ENCODE measurements at places on chromosomes 7 and 10.

DNA sequence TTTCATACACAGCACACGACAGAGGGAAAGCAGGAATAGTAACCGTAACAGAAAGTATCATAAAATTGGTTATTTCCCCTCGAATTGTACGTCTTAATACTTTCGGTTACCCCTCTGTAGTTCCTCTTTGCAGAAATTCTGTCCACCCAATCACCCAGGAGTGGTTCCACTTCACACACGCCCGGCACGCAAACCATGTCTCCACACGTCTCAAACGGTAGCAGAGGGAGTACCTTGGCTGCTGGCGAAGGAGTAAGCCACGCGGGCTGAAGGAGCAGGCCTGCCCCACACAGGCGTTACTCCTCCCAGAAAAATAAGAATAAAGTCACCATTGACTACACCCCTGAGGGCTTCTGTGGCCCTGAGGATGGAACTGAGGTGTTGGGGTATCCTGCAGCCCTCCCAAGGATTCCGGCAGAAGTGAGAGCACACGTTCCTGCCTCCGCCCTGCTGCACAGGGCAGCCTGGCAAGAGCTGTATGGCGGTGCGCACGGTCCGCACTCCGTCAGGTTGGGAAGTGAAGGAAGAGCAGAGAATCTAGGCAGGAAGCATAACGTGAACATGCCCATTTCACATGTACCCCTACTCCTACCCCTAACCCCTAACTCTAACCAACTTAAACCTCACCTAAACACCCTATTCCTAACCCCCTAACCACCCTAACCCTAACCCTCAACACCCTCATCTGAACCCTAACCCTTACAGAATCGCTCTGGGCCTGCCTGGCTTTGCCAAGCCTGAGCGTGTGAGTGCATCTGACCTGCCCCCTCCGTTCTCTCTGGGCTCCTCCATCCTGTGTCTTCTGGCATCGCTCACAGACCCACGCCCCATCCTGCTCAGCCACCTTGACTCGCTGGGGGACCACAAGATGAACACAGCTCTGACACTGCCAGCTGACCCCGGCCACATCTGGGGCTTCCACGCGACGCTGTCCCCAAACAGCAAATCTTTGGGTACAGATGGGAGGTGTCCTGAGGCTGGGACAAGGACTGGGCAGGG, 18.2 kb downstream of the GPR146 start:
- no peak for DNase-seq

DNA sequence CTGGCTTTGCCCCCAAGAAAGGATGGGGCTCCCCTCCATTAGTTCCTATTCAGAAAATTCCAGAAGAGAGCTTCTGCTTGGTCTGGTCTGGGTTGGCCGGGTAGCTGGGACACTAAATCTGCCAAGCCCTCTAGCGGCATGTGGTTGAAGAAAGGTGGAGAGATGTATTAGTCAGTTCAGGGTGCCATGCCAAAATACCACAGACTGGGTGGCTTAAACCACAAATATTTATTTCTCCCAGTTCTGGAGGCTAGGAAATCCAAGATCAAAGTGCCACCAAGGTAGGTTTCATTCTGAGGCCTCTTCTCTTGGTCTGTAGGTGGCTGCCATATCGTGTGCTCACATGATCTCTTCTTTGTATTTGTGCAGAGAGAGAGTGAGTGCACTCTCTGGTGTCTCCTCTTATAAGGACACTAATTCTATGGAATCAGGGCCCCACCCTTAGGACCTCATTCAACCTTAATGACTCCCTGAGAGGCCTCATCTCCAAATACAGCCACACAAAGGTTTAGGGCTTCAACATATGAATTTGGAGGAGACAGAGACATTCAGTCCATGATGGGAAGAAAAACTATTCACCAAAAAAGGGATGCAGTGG, 38.7 kb upstream of the MTPAP start:
- no peak for DNase-seq

DNA sequence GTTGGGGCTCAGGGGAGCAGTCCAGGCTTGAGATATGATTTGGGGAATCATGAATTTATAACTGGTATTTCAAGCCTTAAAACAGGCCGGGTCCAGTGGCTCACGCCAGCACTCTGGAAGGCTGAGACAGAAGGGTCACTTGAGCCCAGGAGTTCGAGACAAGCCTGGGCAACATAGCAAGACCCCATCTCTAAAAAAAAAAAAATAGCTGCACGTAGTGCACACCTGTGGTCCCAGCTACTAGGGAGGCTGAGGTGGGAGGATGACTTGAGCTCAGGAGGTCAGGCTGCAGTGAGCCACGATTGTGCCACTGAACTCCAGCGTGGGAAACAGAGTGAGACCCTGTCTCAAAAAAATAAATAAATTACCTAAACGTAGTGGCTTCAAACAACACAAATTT, 81.7 kb upstream of the GTF2I start:
- DNase-seq: no peak

DNA sequence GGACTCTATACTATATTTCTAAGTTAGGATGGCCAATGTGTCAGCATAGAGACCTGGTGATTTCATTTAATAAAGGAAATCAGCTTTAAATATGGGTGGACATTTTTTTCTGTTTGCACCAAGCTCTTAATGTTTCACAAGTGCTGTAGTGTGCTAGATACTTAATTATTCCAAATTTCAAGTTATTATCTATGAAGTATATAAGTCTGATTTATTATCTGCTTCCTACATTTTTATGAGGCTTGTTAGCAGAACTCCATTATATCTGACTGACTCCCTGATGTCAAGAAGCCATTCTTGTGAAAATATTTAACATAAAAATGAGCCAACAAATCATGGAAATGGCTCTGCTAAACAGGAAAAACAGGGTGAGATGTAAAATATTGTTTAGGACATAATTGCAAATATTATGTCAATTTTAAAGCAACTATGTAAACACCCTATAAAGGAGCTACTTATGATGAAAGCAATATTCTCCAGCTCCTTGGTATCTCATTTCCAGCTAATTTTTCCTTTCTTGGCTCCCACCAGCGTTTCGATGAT, 1415.2 kb downstream of the GATA3 start:
- no peak for DNase-seq

DNA sequence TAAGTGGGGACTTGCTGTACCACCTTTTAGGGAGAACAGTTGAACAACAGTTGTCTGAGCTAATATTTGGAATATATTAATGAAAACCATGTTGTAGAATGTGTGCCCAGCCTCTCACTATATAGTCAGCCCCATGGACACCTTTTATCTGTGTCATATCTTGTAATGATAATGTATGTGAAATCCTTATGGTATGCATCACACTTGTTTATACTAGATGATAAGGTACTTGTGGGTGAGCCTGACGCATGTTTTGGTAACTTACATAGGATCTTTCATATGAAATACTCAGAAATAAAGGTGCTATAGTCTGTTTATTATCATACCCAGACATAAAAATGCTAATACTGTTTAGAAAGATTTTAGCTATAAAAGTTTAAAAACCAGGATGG, 32.8 kb downstream of the CAMK1D start:
- DNase-seq: no peak

DNA sequence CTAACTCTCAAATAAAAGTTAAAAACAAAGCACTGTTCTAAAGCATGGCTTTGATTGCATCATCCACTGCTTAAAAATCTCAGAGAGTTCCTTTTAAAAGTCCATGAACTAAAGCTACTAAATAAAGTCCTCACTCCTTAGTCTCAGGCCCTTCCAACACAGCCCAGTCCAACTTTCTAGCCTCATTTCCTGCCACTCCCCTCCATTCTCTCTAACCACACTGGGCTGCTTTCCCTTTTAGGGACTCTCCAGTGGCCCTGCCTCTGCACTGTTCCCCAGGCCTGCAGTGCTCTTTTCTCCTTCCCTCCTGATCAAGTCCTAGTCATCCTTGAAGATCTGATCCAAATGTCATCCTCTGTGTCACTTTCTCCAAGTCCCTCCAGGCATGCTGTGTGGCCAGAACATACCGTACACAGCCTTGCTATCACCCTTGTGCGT, 56.9 kb upstream of the PPP1R3C start:
- DNase-seq: no peak

- DNase-seq: no peak
These were observed 8.6 kb upstream of the GRID1 start for GRCh38 chr10:86375204-86375603.

- peak; percentile 75 for DNase-seq
These were observed 918 bp downstream of the DBNL start for GRCh38 chr7:44045226-44046014.

- DNase-seq: no peak
These were observed 223.7 kb downstream of the MAD1L1 start for GRCh38 chr7:2008936-2009540.

DNA sequence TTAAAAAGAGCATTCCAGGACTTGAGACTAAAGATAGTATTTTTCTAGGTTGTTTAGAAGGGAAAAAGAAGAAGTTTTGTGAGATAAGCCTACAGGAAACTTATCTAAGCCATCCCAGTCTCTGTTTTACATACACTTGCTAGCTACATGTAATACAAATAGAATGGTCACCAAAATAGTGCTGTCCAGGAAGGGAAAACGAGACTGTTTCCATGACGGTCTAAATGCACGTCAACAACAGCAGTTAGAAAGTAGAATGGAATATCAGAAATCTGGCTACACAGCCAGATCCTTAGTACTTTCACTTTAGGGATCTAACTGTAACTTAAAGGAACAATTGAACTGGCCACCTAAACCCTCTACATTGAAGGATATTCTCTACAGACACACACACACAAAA, 117.6 kb downstream of the TSPAN12 start:
- no peak for DNase-seq

DNA sequence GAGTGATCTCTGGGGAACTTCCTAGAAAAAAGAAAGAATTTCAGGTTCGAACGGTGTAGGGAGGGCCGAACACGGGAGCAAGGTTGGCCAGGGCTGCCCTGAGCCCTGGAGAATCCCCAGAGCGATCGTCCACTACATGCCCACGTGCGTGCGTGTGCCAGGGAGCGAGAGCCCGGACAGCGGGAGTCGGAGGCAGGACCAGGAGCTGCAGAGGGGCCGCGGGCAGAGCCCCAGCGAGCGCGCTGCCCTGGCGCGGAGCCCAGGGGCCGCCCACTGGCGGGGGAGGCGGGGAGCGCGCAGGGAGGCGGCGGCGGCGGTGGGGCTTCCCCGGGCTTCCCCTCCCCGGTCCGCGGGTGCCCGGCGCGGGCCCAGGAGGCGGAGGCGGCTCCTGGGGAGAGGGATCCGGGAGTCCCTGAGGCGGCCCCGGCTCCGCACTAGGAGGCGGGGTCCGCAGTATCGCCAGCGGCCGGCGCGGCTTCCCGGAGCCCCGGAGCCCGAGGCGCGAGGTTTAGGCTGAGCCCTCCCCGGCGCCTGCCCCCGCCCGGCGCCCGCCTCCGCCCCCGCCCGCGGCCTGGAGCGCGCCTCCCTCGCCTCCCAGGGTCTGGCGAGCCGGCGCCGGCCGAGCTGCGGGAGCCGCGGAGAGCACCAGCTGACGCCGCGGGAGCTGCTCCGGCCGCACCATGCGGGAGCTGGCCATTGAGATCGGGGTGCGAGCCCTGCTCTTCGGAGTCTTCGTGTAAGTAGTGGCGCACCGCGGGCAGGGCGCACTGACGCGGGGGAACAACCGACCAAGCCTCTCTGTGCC, at the start of gene PLPP4:
Gene PLPP4, plus strand, starts transcription at position 602 of the 805 bp plus-strand sequence. Its CDS starts 79 bp downstream, at position 681.
- DNase-seq: peak; percentile 61

GRCh38 chr7:50926049-50926448, 143.4 kb upstream of the GRB10 start:
- DNase-seq: no peak

DNA sequence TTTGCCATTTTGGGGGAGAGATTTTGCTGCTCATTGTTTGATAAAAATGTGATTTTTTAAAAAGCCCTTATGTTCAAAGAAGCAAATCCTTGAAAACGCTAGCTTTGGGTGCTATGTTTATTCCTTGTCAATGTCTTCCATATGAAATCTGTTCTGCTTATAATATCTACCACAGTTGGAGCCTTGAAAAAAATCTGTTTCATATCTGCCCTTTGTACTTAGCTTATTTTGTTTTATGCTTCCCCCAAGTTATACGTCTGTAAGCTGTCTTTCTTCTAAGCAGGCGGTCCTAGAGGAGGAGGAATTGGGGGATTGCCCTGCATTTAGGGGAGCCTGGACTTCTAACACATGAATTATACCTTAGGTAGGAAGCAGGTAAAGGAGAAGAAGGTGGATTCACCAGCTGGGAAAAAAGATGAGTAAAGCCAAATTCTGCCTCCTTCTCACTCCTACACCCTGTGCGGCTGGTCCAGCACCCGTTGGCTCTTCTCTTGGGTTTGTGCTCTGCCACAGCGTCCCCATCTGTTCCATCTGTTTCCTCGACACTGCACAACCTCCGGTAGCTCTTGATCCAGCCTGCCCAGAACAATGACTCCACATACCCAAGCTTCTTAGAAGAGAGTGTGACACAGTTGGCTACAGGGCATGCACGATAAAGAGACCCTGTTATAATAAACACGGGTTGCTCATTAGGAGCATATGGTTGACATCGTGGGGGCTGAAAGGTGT, 31.9 kb upstream of the NEUROD6 start:
- no peak for DNase-seq

GRCh38 chr7:151317936-151318335, 23.7 kb upstream of the NUB1 start:
- no peak for DNase-seq

DNA sequence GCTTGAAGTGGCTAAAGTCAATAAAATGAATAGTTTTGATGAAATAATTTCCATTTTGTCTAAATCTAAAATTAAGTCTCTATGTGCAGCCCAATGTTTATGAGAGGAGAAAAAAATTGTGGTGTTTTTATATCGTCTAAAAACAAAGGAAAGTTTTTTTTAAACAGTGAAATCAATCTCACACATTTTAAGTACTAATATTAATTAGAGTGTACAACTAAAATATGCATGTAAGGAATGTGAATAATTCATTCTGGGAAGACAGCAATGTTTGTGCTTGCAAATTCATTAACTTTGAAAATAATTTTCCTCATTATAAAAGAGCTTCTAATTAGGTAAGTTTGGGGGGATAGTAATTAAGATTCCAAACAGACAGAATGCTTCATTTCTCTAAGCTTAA, at the start of gene NPVF:
Gene NPVF, minus strand, starts transcription at position 101 of the 400 bp plus-strand sequence. Its CDS starts 47 bp downstream, at position 54.
- DNase-seq: no peak

DNA sequence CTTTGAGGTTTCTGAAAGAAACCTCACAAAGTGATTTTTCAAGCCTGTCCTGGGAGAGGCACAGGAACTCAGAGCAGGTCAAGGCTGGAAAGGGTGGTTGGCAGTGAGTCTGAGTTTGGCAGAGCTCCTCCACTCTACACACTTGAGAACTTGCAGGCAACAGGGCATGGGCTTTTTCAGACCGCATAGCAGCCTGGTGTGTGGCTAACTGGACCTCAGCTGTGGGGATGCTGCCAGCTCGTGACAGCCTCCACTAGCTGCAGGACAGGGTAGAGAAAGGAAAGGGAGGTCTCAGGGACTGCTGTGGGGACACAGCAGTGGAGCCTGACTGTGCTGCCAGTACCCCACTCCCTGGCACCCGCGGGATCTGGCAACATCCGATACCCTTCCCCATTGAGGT, 2.6 kb downstream of the CDHR1 start:
- DNase-seq: no peak

All from HAP-1 (cell line).